ENCODE measurements at places on chromosomes 3 and 15.

DNA sequence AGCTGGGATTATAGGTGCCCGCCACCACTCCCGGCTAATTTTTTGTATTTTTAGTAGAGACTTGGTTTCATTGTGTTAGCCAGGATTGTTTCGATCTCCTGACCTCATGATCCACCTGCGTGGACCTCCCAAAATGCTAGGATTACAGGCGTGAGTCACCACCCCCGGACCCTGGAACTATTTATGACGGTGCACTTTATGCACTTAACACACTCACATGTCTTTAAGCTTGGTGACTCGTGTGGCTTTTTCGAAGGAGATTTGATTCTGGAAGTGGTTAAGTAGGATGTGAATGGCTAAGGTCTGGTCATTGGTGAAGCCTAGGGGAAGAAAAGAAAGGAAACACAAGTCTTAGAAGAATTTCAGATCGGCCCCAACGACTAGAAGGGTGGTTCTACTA is 20.3 kb downstream of the BBS4 start:
- no peaks in the 10 kb centered on the region for H3K36me3 ChIP-seq
- no peak overlapping the region for H3K27ac ChIP-seq
- no peak for DNase-seq
- H3K4me3 ChIP-seq: no peak overlapping the region

- no peak overlapping the region for H3K4me3 ChIP-seq
- no peaks in the 10 kb centered on the region for H3K4me1 ChIP-seq
- no peaks in the 10 kb centered on the region for H3K36me3 ChIP-seq
- no peak overlapping the region for H3K27ac ChIP-seq
- no peaks in the 10 kb centered on the region for H3K27me3 ChIP-seq
- DNase-seq: no peak
These were observed 352.1 kb upstream of the AZI2 start for GRCh38 chr3:28700728-28701127.

GRCh38 chr3:192408007-192408646 is 319.2 kb downstream of the FGF12 start:
- H3K36me3 ChIP-seq: no peaks in the 10 kb centered on the region
- no peaks in the 10 kb centered on the region for H3K4me1 ChIP-seq
- peaks cover 58% of the 10 kb centered on the region for H3K27me3 ChIP-seq
- no peak for DNase-seq
- no peak overlapping the region for H3K27ac ChIP-seq

DNA sequence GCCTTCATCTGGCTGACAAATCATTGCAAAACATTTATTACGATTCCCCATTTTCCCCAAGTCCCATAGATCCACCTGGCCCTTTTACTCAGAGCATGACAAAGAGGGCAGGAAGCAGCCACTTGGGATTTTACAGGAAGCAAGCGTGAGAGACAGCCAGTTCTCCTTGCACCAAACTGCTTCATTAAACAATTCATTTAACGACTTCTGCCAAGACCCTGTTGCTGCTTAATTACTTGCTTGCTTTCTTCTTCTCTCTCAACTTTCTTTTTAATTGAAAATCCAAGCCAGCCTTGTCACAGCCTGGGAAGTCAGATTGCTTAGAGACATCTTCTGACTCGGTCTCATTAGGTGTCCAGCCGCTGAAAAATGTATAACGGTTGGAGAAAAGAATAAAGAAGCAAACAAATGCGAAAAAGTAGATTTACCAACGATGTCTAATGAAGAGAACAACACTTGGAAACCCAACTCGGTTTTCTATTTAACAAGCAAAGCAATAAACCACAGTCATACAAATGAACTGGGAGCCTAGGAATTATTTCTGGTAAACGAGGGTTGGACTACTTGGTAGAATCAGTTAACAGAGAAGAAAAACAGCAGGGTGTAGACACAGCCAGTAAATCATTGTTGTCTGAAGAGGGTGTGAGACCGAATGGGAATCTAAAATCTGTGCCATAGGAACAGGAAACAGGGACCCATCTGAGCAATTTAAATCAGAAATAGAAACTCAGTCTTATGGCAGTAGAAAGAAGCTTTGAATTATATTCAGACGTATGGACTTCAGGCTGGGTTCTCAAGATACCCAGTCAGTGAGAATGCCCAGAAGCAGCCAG is 298.3 kb downstream of the LRRC3B start:
- H3K27ac ChIP-seq: no peak overlapping the region
- DNase-seq: no peak
- no peak overlapping the region for H3K4me3 ChIP-seq
- no peaks in the 10 kb centered on the region for H3K4me1 ChIP-seq

DNA sequence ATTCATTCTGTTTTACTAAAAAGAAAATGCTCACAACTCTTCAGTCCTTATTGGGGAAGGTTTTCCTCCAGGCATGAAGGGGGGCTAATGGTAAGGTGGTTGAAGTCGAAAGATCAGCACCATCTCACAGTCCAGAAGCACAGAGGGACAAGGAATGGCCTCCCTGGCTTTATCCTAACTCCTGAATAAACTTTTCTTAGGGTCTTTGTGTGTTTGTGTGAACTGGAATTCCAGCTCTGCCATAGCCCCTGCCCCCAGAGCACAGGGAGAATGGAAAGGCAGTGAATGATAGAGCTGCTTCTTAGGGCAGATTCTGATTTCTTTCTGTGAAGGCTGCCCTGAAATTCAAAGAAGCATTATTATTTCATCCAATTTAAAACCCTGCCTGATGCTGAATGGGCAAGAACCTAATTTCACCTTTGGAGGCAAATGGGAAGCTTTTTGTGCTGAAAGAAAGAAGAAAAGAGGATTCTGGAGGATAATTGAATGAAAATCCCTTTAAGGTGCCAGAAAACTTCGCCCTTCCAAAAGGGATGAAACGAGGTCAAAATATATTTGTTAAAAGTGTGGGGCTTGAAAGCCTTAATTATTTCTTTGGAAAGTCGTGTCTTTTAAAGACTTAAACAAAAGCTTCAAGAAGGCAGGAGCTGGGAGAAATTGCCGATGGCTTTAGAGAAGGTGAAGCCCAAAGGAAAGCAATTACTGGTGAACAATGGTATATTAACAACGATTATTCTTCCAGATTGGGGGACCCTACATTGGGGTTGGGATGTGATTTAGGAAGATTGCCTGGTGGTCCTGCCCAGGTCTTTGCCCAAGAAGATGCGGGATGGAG is 259.9 kb upstream of the RGMA start:
- no peaks in the 10 kb centered on the region for H3K36me3 ChIP-seq
- H3K27me3 ChIP-seq: no peaks in the 10 kb centered on the region
- no peak overlapping the region for H3K4me3 ChIP-seq
- H3K4me1 ChIP-seq: no peaks in the 10 kb centered on the region

- no peaks in the 10 kb centered on the region for H3K4me1 ChIP-seq
- no peak for DNase-seq
- no peak overlapping the region for H3K27ac ChIP-seq
- no peak overlapping the region for H3K4me3 ChIP-seq
These were observed 5.9 kb downstream of the TGM4 start for GRCh38 chr3:44880284-44880683.
